Bronchial epithelial cell (primary cell): ENCODE measurements at places on chromosomes 5 and 9. TPM values are rescaled to one million over a fixed set of nuclear protein-coding genes. Genes with fewer than 3 reads are reported as not detected.

DNA sequence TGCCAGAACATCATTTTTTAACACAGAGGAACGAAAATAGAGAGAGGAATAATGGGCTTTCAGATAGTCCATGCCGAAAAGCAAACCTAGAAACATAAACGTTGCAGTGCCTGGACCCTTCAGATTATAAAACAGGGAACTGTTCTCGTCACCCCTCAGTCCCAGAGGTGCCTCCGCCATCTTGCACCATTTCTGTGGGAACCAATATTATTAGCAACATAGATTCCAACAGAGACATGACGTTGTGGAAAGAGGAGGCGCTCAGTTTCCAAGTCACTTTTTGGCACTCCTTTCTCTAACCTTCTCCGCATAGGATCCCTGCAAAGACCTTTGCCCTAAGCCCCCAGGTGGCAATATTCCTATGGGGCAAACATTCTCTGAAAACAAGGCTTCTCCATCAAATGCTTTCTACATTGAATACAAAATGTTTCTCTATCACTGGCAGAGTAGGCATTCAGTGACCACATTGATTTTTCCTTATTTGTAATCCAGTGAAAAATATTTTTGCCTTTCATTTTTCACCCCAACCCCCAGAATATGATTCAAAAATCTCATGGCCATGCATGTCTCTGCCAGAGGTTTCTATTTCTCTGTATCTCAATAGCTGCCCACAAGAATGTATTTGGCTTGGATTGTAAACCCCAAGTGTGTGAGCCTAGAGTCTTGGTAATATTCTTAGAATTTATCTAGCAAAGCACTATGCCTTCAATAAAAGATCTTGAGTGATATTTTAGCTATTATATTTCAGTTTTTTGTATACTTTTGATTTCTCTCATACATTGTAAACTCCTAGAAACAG, 500.8 kb upstream of the WWC1 start:
- no peak for DNase-seq

PTPDC1 gene
- total RNA-seq = 7.9 and 11.1 TPM in 2 replicates

HACD4 gene
- 0.79 and 2.4 TPM in 2 replicates for total RNA-seq

- no peak for DNase-seq
Observed at GRCh38 chr5:171713152-171713551, 72.5 kb upstream of the SMIM23 start.

PCDHA1 gene
- under 0.01 TPM in 1 of 2 replicates, not detected in the other for total RNA-seq

DNA sequence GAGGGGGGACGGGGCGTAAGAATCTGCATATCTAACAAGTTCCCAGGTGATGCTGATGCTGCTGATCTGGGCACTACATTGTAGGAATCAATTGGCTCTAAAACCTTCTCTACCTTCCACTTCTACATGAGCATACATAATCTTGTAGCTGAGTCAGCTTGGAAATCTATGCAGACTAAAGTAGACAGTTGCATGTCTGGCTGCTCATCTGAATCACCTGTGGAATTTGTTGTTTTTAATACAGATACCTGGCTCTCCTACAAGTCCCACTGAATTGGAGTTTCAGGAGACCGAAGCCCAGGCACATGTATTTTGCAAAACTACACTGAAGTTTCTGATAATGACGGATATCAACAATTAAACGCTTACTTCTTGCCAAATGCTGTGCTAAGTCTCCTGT, 113.6 kb downstream of the STK32A start:
- peak; percentile 31 for DNase-seq

- DNase-seq = no peak
Observed at GRCh38 chr5:59599729-59600128, 293.8 kb downstream of the PDE4D start.

SLC22A4 gene
- total RNA-seq = 0.13 and 0.26 TPM in 2 replicates

DNA sequence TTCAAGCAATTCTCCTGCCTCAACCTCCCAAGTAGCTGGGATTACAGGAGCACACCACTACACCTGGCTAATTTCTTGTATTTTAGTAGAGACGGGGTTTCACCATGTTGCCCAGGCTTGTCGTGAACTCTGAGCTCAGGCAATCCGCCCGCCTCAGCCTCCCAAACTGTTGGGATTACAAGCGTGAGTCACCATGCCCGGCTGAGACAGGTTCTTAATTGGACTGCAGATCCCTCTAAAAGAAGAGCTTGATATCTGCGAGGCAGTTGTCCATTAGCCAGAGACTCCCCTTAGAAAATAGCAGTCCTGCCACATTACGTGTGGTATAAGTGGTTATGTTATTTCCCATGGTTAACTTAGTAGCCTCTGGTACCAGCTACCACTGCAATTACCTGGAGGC, 46.6 kb upstream of the NPR3 start:
- peak; percentile 10 for DNase-seq

DNA sequence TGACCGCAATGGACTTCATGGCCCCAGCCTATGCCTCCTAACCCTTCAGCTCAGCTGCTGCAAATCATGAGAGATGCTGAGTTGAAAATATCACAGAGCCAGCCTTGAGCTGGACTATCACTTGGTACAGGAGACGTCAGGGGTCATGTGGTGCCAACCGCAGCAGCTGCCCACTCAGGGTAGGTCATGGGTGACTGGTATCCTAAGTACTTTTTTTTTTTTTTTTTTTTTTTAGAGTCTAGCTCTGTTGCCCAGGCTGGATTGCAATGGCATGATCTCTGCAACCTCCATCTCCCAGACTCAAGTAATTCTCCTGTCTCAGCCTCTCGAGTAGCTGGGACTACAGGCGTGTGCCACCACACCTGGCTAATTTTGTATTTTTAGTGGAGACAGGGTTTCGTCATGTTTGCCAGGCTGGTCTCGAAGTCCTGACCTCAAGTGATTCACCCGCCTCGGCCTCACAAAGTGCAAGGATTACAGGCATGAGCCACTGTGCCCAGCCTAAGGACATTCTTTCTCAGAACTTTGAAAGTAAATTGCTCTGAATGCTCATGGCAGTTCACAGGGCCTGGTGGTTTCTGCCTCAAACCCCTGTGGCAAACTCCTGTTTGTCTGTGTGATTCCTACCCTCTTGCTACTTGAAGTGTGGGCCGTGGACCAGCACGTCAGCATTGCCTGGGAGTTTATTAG, 21.3 kb downstream of the WWC1 start:
- no peak for DNase-seq

- DNase-seq = no peak
Observed at GRCh38 chr5:135240781-135241360, 158.2 kb downstream of the MACROH2A1 start.

DNA sequence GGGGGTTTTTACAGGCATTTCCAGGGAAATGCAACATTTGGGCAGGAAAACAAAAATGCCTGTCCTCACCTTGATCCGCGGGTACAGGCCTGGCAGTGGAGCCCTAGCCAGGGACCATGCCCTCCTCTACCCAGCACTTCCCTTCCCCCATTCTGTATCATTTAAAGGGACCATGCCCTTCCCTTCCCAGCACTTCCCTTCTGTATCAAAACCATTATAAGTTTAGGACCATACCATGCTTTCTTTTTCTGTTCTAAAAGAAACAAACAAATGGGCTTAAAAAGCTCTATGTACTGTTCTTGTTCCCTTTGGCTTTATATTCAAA, 166.9 kb upstream of the ZNF608 start:
- DNase-seq = no peak

GRCh38 chr5:31232273-31232888, 38.9 kb downstream of the CDH6 start:
- peak; percentile 62 for DNase-seq
